CD8-positive, alpha-beta memory T cell (primary cell): ENCODE measurements at places on chromosomes 7 and 10. TPM values are rescaled to one million over a fixed set of nuclear protein-coding genes. Genes with fewer than 3 reads are reported as not detected.

CALY gene
- polyA plus RNA-seq = 0.83 TPM

CRPPA gene
- polyA plus RNA-seq = 0.32 TPM

PRKG1 gene
- polyA plus RNA-seq = not detected

ZNF117 gene
- 0.89 TPM for polyA plus RNA-seq

NKX2-3 gene
- polyA plus RNA-seq = not detected

OR2A1 gene
- not detected for polyA plus RNA-seq

STYXL1 gene
- 60.9 TPM for polyA plus RNA-seq

- DNase-seq = no peak
Observed at GRCh38 chr7:66627881-66628360, 760 bp upstream of the KCTD7 start.

GRCh38 chr7:57399251-57399940 lies 50.6 kb upstream of the ZNF716 start:
- DNase-seq = no peak

- no peak for DNase-seq
Observed at GRCh38 chr7:33792041-33792440, 113.3 kb upstream of the BMPER start.

GRCh38 chr7:77386165-77386822 lies 29.9 kb downstream of the GSAP start:
- DNase-seq = no peak

DNA sequence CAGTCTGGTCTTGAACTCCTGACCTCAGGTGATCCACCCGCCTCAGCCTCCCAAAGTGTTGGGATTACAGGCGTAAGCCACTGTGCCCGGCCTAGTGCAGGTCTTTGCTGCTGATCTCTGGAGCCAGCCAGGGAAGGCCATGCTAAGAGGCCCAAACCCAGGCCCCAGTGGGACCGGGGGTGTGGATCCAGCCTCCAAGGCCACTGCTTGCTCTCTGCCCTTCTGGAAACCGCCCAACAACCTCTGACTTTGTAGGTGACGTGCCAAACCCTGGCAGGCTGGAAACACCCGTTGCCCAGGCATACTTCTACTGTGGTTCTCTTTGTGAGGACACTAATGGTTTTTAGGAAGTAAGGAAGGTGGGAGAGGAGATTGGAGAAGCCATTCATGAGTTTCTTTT lies 83.5 kb upstream of the GNA12 start:
- no peak for DNase-seq

DNA sequence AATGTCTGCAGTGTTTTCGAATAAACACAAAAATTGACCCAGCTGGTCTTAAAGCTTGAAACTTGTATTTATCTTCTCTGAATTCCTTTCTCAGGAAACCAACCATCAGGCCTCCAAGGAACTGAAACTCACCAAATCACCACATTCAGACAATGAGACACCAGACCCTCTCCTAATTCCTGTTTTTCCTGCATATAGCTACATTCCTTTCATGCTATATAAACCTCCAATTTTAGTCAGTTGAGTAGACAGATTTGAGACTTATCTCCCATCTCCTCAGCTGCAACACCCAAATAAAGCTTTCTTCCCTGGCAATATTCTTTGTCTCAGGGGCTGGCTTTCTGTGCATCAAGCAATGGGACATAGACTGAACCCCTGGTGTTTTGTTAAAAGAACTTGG lies 317.0 kb downstream of the CACNA2D1 start:
- no peak for DNase-seq

DNA sequence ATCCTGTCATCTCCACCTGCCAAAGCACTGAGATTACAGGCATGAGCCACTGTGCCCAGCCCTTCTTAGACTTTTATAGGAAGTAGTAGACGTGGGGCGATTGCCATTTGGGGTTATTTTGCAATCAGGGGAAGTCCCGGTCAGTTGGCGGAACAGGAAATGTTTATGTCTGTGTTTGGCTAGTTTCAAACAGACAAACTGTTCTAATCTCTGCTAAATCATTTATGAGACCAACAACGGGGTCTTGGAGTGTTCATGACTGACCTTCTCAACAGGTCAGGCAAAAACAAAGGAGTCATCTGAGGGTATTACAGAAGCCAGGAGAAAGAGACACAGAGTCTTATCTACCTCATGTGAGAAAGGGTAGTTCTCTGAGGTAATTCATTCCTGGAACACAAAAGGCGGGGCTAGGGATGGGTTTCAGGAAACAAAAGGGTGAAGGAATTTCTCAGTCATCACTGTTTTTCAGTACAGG lies 6.6 kb upstream of the TPK1 start:
- no peak for DNase-seq

DNA sequence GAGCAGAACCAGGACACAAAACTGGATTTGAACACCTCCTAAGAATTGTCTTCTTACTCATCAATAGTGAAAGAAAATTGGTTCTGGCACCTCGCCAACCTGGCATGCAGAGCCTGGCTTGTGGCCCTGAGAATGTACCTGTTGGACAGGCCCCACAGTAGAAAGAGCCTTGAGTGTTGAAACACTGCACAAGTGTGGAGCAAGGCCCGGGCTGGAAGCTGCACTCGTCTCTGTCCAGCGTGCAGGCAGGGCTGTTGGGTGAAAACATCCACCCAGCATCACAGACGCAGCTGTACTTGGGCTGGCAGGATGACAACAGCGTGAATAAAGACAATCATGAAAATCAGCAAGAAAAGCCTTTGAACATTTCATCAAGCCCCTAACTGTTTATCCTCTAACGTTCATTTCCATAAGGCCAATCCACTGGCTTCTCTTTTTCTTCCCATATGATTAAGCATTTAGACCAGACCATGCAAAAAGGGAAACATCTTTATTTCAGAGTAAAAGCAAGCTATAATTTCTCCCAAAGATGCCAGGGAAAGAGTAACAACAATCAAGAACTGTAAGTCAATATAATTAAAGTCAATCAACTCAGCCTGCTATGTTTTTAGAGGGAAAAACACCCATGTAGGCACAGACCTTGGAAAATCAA lies 15.6 kb downstream of the CUBN start:
- DNase-seq = no peak

DNA sequence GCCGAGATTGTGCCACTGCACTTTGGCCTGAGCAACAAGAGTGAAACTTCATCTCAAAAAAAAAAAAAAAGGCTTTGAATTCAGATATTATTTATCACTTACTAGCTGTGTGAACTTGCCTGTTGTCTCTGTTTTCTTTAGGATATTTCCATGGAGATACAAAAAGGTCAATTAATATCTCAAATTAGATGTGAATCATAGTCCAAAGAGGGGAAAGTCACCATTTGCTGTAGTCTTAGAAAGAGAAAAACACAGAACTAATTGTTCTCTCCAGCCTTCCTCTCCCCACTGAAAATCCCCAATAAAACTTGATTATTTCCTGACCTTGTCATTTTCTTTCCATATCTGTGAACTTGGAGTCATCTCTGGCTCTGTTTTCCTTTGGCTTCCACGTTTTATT lies 21.2 kb downstream of the HEPACAM2 start:
- no peak for DNase-seq

DNA sequence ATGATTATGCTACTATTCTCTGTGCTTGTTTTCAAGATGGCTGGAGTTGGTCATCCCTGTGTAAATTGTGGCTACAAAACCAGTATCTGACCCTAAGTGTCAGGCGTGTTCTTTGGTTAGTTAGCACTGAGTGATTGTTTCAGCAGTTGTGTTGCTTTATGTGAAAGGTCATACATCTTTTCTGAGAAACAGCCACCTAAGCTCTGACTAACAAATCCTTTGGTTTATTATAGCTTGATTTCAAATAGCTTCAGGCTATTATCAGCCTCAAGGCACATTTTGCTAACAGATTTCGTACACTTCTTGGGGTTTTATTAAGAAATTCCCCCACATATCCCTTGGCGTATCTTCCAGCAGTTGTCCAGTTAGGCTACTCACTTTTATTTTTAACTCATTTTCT lies 4.8 kb upstream of the ADRB1 start:
- no peak for DNase-seq

- no peak for DNase-seq
Observed at GRCh38 chr10:99224766-99225165, 10.9 kb downstream of the HPSE2 start.

DNA sequence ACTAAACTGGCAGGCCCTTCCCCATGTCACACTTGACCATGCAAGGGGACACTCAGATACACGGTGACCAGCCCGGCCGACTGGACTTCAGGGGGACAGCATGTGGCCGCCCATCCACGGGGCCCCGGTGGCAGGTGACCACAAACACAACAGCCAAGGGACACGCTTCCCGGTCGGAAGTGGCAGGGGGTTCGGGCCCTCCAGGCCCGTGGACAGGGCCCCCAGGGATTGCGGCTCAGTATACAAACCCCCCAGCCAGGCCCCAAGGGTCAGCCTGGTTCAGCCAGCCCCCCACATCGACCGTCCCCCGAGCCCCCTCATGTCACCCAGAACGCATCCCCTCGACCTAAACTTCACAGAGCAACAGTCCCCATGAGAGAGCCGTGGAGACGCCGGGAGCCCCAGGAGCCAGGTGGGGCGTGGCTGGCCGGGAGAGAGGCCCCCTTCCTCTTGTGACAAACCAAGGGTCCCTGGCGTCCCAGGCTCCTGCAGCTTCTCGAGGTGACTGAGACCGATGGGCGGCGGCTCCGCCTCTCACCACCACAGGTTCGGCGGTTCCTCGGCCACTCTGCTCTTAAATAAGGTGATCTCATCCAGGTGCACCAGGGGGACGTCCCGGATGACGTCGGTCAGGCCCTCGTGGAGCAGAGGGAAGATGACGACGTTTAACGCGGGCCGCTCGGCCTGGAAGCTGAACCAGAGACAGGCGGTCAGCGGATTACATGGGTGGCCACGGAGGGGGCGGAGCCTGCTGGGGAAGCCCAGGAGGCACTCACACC lies 57.8 kb upstream of the TNRC18 start:
- no peak for DNase-seq

DNA sequence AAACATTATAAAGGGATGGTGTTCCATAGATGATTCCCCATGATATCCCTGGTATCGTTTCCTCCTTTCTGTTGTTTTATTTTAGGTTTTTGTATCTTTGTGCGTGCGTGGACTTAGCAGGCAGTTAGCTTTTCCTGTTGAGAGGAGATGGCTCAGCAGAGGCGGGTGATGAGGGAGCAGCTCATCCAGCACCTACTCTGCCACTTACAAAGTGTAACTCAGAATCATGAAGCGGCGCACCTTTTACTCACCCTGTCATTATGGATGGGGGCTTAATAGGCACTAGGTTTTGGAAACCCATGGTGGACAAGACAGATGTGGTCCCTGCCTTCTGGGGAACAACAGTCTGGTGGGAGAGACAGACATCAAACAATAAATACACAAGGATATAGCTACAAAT lies 17.1 kb downstream of the FAM241B start:
- no peak for DNase-seq

DNA sequence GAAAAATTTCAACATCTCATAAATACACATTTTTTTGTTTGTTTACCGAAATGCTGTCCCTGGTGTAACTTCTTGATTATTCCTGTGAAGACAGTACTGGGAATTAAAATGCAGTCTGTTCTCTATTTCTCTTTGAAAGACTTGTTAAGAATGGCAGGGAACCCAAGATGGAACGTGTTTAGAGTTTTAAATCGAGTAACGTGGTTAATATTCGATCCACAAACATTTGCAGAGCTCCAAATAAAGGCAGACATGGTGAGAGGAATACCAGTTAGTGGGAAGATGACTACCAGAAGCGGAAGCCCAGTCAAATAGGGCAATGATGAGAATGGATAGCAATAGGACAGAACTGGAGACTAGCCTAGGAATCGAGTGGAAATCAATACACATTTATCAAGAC lies 6.7 kb downstream of the PON3 start:
- DNase-seq = no peak

GRCh38 chr7:55177589-55178261 lies 158.9 kb downstream of the EGFR start:
- no peak for DNase-seq

- DNase-seq = no peak
Observed at GRCh38 chr7:137590071-137590755, 246.7 kb upstream of the PTN start.

- no peak for DNase-seq
Observed at GRCh38 chr10:60343254-60343653, 46.4 kb downstream of the ANK3 start.

GRCh38 chr10:133329491-133330202 lies 7.0 kb downstream of the CALY start:
- DNase-seq = peak; percentile 81

DNA sequence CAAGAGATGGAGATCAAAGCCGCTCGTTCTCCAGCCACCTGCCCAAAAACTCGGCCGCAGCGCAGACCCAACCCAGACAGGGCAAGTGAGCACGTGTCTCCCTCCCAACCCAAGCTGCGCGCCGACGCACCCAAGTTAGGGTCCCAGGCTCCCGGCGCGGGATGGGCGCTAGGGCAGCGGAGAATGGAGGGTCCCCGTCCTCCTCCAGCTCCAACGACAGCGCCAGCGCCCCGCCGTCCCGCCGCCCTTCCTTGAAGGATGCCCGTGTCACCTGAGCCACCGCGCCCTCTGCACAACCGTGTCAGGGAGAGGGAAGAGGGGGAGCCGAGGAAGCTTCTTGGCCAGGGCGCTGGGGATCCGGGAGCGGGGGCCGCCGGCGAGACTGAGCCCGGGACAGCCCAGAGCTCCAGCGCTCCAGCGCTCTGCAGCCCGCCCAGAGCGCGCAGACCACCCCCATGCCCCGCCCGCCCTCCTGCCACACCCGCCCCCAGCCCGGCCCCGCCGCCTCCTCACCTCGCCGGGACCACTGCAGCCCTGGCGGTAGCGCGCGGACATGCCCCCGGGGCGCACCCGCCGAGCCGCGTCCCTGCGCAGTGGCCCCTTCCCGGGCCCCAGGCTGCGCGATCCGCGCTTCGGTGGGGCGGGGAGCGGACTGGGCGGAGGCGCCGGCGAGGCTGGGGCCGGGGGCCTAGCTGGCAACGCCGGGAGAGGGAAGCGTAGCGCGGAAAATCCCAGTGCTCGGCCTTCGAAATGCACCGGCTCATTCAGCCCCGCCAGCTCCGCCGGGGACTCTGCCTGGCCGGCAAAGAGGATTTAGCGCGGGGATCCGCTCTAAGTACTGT lies at the start of gene SLC16A12:
SLC16A12 (minus strand) TSS at position 424 of the 842 bp plus-strand sequence. CDS start 73,016 bp downstream, outside the sequence.
- DNase-seq = no peak

DNA sequence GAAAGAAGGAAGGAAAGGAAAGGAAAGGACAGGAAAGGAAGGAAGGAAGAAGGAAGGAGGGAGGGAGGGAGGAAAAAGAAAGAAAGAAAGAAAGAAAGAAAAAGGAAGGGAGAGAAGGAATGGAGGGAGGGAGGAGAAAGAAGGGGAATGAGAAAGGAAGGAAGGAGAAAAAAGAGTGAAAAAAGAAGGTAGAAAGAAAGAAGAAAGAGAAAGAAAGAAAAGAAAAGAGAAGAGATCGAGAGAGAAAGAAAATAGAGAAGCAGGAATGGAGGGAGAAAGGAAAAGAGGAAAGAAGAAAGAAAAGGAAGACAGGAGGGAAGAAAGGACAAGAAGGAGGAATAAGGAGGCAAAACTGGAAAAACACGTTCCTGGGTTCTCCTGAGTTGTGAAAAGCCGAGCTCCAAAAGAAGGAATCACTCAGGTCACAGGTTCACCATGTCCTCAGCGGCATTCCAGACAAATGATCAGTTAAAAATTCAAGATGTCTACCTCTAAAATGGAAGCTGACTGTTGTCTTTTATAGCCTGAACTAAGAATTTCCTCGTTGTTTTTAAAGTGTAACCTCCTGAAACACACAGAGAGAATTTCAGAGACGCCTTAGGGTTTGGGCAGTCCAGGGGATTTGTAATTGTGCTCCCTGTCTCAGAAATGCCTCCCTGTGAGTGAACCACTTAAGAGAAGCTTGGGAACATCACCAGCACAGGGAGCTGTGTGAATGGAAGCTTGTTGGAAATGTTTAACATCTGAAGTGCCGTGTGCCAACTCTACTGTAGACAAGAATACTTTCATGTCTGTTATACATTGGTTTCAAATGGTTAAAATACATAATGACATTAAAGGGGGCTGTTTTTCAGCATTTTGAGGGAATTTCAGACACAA lies 80.7 kb downstream of the INHBA start:
- DNase-seq = no peak
